ENCODE measurements at places on chromosomes 13 and 19.

DNA sequence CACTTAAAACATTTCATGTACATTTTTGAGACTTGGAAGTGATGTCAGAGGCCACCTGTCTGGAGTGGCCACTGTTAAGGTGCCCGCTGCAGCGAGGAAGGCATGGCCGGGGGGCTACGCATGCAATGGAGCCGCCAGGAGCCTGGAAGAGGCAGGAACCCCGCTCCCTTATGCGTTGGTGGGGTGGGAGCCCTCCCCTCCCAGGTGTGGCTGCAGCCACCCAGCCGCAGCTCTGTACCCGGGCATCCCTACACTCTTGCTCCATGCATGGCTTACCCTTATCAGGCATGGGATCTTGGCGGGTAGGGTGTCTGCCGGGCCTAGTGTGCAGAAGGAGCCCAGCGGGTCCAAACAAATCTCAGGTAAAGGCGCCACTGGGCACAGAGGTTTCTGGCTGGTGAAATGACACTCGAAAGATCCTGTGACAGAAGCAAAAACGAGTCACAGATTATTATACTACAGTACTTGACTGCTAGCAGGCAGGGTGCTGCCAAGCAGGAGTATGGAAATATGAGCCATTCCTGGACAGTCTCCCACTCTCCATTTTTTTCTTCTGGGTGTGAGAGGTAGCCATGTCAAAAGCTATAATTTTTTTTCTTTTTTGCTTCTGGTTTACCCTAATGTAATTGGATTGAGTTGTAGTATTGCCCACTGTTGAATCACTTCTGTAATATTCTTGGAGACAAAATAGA is 1606.3 kb upstream of the MIR17HG start:
- DNase-seq, result no peak

DNA sequence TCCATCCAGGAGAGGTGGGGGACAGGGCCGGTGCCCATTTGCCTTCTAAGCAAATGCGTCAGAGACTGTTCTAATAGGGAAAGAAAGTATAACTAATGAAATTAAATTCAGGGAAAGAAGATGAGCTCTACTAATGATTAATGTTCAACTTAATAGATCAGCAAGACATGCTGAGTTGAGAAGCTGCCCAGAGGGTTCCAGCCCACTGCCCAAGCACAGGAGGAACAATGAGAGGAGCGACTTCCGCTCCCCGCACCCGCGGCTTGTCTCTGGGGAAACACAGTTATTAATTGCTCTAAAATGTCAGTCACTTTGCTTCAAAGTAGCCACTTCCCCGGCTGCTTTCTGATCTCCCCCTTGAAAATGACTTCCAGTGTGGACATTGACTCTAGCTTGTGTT is 331.3 kb downstream of the UQCRFS1 start:
- DNase-seq, result no peak

DNA sequence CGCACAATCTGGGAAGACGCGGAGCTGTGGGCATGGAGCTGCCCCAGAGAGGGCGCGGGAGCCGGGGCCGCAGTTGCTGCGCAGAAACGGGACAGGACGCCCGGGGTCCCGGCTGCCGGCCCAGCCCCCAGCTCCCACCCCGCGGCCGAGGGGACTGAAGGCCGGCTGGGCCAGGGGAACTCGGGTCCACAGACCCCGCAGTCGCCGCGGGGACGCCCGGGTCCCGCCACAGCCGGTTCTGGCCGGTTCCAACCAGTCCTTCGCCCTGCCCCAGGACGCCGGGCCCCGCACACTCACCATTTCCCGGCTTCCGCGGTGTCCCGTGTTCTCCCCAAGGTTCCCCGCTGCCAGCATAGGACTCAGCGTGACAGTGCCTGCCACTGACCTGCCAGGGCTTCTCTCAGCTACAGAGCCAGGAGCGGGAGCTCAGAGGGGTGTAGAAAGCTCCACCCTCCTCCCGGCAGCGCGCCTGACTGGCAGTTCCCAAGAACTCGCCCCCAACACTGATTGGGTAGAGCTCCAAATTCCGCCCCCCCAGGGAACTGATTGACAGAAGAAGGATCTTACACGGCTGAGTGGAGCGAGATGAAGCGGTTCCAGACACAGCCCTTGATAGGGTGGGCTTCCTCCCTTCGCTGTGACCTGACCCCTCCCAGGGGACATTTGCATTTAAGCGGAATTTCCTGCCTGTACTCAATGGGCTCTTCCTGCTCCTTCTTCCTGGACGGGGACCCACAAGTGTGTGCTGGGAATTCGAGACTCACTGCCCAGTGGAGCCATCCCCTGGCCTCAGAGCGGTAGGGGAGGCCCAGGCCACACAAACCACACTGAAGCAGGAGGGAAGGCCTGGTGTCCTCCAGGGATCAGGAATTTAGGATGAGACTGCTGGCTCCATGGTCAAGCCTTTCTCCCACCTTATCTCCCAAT is at the start of gene ZNF442:
TSS of gene ZNF442 (minus strand) at position 448 of the 927 bp plus-strand sequence. CDS start 2,052 bp downstream, outside the sequence.
- DNase-seq, result peak; percentile 90

- peak; percentile 71 for DNase-seq
Observed at GRCh38 chr19:49114630-49115363, 627 bp downstream of the LIN7B start.

GRCh38 chr19:44925114-44925891 is 10.9 kb downstream of the APOC1 start:
- no peak for DNase-seq

Measured in stimulated activated CD8-positive, alpha-beta memory T cell treated with anti-CD3 and anti-CD28 coated beads, Interleukin-4, amount 100 ng/mL, for 48 hours (primary cell).